ENCODE measurements at places on chromosomes 7 and 10.

- DNase-seq = no peak
Observed at GRCh38 chr7:149727899-149728476, 45.4 kb downstream of the ZNF467 start.

- DNase-seq = no peak
Observed at GRCh38 chr7:50229964-50230363, 74.6 kb upstream of the IKZF1 start.

DNA sequence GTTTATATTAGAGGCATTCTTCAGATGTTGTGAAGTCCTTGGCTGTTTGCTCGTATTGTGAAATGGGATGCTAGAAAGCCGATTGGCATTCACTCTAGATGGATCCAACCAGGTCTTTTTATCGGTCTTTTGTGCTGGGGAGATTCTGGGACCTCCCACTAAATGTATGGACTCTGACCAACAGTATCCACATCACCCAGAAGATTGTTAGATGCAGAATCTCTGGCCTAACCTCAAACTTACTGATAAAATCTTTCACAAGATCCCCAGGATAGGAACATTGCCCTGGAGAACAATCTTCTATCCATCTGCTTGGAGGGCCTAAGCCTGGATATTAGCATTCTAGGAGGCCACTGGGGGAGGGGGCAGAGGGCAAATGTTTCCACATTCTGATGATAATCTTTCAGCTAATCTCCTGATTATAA, 160.9 kb downstream of the PLXDC2 start:
- DNase-seq = no peak

- DNase-seq = no peak
Observed at GRCh38 chr7:107392830-107393229, 77.0 kb upstream of the GPR22 start.

DNA sequence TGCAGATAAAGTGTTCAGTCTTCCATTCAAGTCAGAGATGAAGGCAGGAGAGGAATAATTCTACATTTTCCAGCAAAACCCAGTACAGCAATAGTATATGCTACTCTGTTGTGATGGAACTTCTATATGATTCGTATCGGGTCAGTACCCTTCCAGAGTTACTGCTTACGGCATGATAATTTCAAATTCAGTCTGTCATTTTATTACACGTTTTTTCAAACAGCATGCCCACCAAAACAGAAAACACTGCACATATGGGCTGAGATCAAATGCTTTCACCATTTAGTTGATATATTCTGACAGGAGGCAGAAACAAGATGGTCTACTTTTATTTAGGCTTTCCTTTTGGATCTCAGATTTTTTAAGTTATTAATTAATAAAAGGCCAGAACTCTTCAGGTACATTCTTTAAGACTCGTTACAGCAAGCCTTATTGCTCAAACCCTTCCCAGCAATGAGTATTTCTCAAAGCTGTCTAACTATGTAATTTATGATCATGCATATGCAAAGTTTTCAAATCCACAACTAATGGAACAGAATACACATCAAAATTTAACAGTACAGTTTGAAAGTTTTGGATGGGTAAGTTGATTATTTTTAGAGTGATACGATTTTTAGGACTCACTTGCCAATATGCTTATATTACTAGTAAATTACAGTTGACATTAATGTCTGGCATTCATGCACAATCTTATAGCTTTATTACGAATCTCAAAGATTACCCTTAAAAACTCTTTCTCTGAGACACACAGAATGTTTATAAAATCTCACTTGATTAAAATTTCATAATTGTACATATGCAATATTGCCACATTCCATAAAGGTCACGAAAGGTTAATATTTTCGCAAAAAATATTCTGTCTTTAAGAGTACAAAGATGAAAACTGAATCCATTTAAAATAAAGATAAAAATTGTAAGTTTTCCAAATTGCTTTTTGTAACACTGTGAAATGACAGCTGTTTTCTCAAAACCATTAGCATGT, 91.0 kb downstream of the ANK3 start:
- DNase-seq = peak; percentile 51
